ENCODE measurements at places on chromosomes 2 and 18. TPM values are rescaled to one million over a fixed set of nuclear protein-coding genes. Genes with fewer than 3 reads are reported as not detected.
A peak's percentile ranks its signal among the peaks of the same experiment; 100 is the strongest.

- no peak for DNase-seq
Observed at GRCh38 chr2:2306878-2307277, 24.2 kb downstream of the MYT1L start.

DNA sequence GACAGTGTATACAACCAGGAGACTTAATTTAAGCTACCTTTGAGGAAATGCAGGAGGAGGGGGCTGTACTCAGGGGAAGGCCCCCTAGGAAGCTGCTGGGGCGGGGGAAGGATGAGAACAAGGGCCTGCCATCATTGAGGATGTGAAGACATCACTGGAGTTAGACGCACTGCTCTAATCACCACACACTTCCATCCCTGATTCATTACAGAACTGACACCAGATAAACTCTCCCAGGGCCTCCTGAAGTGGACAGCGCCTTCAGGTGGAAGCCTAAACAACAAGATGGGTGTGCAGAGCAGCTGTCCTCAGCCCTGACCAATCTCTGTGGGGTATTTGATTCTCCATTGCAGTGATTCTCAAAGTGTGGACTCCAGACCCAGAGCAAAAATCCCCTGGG is 30.6 kb upstream of the SLC35G4 start:
- DNase-seq: no peak

- peak; percentile 69 for DNase-seq
Observed at GRCh38 chr2:161273038-161273760, 35.0 kb upstream of the PSMD14 start.

COQ10B gene
- total RNA-seq: 20.4 TPM

DNA sequence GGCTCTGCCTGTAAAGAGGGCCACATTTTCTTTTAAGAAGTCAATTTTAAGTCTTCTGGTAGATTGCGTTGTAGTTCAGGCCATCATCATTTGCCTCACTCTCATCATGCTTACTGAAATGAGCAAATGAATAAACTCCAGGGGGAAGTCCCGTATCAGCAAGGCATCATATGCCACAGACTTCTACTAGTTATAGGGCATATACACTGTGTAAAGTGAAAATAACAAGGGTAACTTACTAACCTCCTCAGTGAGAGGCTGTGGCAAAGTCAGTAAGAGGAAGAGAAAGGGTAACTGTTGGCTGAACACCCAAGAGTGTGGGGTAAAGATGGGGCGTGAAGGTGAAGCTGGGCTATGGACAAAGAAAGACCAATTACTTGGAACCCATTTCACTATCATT is 456.2 kb downstream of the SPAG16 start:
- DNase-seq: no peak

ASTL gene
- total RNA-seq: 0.34 TPM

DHRS9 gene
- total RNA-seq: 0.15 TPM

Data from HCT116 (cell line).